Ovary (tissue), 10 donors: ENCODE measurements at places on chromosomes 5 and 9.

DNA sequence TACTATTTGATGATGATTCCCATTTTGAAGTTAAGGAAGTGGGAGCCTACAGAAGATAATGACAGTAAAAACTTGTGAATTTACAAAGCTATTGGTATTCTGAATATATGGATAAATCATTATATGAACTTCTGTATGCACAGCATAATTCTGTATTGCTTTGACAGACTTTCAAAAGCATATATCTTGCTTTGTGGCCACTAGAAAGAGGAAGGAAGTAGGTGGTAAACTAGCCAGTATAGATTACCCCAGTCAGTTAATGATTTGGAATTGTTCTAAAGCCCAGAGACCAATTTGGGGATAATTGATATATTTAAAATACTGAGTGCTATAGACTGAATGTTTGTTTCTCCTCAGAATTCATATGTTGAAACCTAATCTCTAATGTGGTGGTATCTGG lies 53.0 kb downstream of the NR2F1 start:
- DNase-seq, result no peak

DNA sequence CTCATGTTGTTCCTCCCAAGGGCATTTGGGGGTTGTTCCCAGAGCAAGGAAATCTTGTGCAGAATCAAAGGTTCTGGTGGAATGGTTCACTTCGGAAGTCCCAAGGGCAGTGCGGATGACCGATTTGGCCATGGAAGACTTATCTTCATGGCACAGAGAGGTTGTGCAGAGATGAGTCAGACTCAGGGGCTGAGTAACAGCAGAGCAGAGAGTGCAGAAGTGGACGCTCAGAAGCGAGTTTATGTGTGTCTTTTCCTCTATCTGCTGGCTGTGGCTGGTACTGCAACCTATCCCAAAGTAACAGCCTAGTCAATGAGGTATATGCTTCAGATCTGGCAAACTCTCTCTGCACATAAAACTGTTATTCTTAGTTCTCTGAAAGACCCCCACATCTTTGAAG lies 118.1 kb downstream of the DPYSL3 start:
- peak; percentile 43 for DNase-seq

DNA sequence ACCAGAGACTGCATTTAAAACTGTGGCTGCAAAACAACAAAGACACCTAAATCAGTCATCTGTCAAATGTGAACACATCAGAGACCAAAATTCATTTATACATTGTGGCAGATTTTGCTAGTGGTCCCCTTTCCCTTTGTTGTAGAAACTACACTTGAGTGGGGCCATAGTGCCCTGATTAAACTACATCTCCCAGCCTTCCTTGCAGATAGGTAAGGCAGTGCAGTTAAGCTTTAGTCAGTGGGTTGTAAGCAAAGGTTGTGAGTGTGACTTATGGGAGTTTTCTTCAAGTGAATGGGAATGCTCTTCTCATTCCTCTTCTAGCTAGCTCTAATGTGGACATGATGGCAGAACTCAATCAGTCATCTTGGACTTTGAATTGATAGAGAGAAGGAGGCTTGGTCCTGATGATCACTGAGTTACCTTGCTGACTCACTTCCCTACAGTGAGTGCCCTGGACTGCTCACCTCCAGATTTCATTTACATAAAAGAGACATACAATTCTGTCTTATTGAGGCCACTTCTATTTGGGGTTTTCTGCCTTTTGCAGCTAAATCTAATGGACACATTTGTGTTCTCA lies 35.2 kb upstream of the SPARC start:
- no peak for DNase-seq

DNA sequence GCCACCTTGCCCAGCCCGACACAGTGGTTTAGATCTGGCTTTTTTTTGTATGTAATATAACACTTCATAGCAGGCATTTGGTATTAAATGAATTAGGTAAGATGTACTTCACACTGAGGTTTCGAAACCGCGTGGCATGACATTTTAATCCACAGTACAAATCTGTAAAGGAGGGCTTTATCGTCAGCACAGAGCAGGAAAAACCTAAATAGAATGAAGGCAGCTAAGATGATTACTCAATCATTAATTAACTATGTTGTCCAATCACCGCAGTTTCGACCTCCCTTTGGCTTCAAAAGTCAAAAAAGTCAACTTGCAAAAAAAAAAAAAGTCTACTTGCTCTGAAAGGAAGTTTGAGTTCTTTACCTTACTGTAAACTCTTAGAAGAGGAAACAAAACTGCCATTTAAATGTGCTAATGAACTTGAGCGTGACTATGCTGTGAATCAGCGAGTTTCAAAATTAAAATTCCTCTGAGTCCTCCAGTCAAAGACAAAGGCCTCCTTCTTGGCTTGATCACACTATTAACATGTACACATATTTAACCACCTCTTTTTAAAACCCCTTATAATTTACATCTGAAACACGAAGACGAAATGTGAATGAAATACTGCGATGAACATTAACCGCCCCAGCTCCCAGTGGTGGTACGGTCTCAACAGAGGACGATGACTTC lies 698 bp upstream of the SEC24A start:
- no peak for DNase-seq

DNA sequence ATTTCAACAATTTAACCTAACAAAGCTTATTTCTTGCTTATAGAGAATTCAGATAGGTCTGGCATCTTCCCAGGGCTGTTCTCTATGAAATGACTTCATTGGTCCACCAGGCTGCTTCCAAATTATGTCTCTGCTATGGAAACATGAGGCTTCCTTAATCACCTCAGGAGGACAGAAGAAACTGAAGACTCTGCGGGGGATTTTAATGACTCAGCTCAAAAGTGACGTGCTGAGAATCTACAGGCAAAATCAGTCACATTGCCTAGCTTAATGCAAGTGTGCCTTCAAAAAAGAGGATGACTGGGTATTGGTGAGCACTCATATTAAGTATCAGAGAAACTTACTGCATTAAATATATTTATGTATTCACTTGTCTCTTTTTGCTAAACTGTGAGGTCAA lies 315.5 kb upstream of the RGMB start:
- DNase-seq, result no peak

- DNase-seq, result no peak
Measured at GRCh38 chr9:99785010-99785590, 36.6 kb upstream of the NR4A3 start.

GRCh38 chr5:141330299-141331080 lies at the start of gene PCDHGA1:
Gene PCDHGA1 (plus strand): TSS chr5:141330514.
- DNase-seq, result no peak

- no peak for DNase-seq
Measured at GRCh38 chr5:54259090-54259489, 51.3 kb downstream of the ARL15 start.

DNA sequence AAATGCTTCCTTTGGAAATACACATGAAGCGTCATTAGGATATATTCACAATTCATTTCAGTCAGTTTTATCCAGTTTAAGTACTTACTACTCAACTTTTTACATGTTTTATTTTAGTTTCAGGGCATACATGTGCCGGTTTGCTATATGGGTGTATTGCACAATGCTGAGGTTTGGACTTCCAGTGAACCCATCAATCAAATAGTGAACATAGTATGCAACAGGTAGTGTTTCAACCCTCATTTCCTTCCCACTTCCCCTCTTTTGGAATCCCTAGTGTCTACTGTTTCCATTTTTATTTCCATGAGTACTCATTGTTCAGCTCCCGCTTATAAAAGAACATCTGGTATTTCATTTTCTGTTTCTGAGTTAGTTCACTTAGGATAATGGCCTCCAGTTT lies 74.7 kb downstream of the TMEM161B start:
- no peak for DNase-seq

DNA sequence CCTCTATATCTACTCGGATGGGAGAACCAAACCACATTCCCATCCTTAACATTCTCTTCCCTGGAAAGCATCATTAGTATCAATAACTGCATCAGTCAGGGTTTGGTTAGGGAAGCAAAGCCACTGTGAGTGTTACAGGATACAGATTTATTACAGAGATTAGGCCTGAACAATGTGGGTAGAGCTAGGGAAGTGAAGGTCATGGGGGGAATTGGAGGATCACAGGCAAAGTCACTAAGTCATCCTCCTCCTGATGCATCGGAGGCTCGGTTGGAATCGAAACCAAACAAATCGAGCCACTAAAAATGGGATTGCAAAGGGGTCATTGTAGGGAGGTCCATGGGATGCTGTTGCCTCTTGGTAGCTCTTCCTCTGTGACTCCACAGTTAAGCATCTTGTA lies 61.8 kb upstream of the ZBTB43 start:
- no peak for DNase-seq

DNA sequence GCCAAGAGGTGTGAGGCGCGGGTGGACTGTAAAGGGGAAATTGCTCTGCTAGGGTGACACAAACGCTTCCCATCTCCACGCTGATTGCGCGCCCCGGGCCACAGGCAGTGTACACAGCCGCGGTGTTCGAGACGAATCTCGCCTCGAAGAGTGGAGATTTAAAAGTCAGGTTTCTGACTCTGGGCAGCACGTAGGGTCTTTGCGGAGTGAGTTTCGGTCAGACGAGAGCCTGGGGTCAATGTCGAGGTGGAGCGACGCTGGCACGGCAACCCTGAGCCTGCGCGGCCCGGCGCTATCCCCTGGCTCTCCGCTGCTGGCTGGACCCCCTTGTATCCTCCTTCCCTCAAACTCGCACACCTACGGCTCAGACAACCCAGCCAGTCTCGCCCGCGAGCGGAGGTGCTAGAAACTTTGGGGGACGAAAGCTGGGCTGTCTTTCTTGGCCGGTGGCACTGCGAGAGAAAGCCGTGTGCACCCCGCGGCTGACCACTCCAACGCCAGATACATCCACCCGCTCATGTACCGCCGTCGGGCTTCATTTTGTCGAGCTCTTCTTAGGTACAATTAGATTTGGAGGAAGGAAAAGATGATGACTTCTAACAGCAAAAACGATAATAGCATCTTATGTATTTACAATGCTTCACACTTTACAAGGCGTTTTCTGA lies 5.4 kb upstream of the FOXB2 start:
- no peak for DNase-seq

- no peak for DNase-seq
Measured at GRCh38 chr9:126649477-126649876, 35.7 kb downstream of the LMX1B start.

GRCh38 chr5:161585798-161586197 lies 39.3 kb upstream of the GABRB2 start:
- DNase-seq, result no peak

DNA sequence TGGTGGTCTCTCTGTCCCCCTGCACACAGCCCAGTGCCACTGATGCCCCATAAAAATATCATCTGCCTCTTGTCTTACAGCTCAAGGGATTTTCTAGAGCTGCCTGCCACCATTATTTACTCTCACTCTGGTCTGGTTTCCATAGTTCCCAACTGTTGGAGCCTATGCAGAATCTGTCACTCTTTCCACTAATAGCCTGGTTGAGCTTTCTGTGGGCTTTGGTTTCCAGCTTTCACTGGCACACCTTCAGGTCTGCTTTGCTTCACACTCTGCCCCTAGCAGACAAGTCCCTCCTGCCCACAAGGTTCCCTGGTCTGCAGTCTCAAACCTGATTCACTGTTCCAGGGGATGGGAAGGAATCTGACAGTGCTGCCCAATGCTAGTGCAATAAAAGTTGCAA lies 103.0 kb upstream of the FTMT start:
- no peak for DNase-seq

DNA sequence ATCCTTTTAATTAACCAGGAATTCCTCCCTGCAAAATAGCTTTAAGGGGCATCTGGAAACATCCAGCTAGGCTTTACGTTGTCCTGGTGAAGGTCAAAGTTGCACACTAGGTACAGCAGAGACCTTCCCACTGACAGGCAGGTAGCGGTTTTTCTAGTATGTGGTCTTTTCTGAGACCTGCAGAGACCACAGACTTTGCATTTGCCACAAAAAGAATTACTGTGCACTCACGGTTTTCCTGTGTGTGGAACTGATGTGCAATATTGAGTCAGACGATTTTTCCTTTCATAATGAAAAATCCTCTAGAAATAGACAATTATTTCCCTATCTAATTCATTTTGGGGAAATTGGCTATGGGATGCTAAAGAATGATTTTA lies 417.0 kb upstream of the ADAMTSL1 start:
- no peak for DNase-seq

DNA sequence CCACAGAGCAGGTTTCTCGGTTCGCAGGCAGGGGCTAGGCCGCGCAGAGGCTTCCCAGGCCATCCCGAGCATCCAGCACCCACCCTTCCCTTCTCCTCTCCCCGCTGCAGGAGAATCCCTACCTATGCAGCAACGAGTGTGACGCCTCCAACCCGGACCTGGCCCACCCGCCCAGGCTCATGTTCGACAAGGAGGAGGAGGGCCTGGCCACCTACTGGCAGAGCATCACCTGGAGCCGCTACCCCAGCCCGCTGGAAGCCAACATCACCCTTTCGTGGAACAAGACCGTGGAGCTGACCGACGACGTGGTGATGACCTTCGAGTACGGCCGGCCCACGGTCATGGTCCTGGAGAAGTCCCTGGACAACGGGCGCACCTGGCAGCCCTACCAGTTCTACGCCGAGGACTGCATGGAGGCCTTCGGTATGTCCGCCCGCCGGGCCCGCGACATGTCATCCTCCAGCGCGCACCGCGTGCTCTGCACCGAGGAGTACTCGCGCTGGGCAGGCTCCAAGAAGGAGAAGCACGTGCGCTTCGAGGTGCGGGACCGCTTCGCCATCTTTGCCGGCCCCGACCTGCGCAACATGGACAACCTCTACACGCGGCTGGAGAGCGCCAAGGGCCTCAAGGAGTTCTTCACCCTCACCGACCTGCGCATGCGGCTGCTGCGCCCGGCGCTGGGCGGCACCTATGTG lies 36.1 kb downstream of the NTNG2 start:
- no peak for DNase-seq

DNA sequence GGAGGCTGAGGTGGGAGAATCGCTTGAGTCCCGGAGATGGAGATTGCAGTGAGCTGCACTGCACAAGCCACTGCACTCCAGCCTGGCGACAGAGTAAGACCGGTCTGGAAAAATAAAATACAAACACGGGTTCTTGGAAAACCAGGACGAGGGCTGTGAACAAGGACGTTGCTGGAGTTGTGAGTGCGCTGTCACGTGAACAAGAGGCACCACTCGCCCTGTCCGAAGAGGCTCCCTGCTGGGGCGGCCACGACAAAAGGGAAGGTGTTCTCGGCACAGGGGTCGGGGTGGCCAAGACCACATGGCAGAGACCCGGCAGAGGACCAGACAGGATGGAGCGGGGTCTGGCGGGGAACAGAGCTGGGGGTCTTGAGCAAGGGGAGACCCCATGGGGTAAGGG lies 30.6 kb upstream of the UBAC1 start:
- DNase-seq, result peak; percentile 47

DNA sequence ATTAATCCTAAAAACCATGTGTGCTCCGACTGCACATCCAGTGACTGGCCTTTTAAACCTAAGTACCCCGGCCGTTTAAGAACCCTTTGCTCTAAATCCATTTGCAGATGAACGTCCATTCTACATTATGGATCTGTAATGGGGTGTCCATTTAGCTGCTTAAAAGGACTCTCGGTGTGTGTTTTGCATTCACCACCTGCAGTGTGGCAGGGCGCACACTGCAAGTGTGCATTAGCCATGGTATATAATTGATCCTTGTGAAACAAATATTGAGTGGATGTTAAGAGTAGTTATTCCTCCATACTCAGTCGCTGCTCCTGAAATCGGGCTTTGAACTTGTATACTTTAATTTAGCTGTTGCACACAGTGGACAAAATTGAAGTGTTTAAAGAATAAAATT lies 190.1 kb upstream of the WWC1 start:
- no peak for DNase-seq

GRCh38 chr9:98599566-98600216 lies 109.0 kb downstream of the GABBR2 start:
- no peak for DNase-seq

GRCh38 chr9:38138276-38138675 lies 69.2 kb upstream of the SHB start:
- DNase-seq, result no peak
